ENCODE measurements at places on chromosomes 3 and 15. TPM values are rescaled to one million over a fixed set of nuclear protein-coding genes. Genes with fewer than 3 reads are reported as not detected.

AGTR1 gene
- total RNA-seq: not detected

PIF1 gene
- 50.0 TPM for total RNA-seq

EPHA6 gene
- not detected for total RNA-seq

PIGX gene
- 43.7 TPM for total RNA-seq

FGF7 gene
- total RNA-seq: not detected

CCDC12 gene
- total RNA-seq: 51.6 TPM

BOC gene
- 0.49 TPM for total RNA-seq

DNA sequence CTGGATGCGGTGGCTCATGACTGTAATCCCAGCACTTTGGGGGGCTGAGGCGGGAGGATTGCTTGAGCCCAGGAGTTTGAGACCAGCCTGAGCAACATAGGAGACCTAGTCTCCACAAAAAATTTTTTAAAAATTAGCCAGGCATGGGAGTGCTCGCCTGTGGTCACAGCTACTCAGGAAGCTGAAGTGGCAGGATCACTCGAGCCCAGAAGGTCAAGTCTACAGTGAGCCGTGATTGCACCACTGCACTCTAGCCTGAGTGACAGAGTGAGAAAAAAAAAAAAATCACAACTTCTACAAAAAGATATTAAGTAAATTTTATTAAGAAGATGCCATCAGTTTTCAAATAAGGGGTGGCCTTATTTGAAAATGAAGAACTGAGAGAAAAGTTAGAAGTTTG lies 11.9 kb upstream of the PLA2G4D start:
- H3K4me3 ChIP-seq: no peak overlapping the region
- peaks cover 7% of the 10 kb centered on the region for H3K4me1 ChIP-seq
- H3K27ac ChIP-seq: no peak overlapping the region
- no peak for DNase-seq
- H3K27me3 ChIP-seq: peaks cover 8% of the 10 kb centered on the region

DNA sequence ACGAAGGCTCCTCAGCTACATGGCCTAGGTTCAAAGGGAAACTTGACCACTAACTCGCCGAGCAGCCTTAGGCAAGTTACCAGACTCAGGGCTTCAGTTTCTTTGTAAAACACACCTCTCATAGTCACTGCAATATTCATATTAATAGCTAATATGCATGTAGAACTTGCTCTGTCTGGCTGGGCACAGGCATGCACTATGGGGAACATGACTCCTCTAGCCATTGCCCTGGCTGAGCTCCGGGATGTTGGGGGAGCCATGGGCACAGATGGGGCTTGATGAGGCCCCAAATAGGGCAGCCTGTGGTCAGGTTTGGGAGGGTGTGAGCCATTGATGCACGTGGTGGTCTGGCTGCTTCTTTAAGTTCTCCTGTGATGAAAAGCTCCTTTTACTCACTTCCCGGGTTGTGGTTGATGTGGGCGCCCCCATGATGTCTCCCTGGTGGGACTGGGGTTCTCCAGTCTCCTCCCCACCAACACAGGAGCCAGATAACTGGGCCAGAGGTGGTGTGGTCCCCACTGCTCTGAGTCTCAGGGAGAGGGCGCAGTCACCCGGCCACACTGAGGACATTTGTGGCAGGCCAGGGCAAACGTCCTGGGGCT lies 29.4 kb upstream of the DUSP7 start:
- peak overlapping the region; percentile 75 for H3K27ac ChIP-seq
- DNase-seq: peak; percentile 84
- peaks cover 28% of the 10 kb centered on the region for H3K4me1 ChIP-seq
- H3K36me3 ChIP-seq: no peaks in the 10 kb centered on the region

DNA sequence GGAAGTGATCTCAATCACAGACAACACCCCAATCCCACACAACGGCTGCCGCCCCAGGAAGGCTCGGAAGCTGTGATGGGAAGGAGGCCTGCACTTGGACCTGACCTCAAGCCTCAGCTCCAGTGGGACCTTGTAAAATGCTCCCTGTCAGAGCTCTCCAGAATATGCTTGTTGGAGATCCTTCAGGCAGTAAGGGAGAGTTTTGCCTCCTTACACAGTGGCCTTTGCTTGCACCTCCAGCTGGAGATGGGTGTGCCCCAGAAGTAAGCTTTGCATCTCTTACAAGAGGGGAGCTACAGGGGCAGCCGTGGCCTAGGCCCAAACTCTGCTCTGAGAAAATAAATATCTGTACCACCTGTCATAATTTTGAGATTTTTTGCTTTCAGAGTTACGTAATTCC lies 10.4 kb downstream of the MRPS11 start:
- H3K4me1 ChIP-seq: no peaks in the 10 kb centered on the region
- H3K4me3 ChIP-seq: no peak overlapping the region
- peaks cover 10% of the 10 kb centered on the region for H3K36me3 ChIP-seq
- no peaks in the 10 kb centered on the region for H3K27me3 ChIP-seq
- no peak for DNase-seq
- no peak overlapping the region for H3K27ac ChIP-seq

GRCh38 chr15:37204692-37205091 lies 104.3 kb upstream of the MEIS2 start:
- H3K27me3 ChIP-seq: no peaks in the 10 kb centered on the region
- H3K27ac ChIP-seq: no peak overlapping the region
- DNase-seq: no peak
- no peaks in the 10 kb centered on the region for H3K36me3 ChIP-seq
- no peaks in the 10 kb centered on the region for H3K4me1 ChIP-seq
- no peak overlapping the region for H3K4me3 ChIP-seq

DNA sequence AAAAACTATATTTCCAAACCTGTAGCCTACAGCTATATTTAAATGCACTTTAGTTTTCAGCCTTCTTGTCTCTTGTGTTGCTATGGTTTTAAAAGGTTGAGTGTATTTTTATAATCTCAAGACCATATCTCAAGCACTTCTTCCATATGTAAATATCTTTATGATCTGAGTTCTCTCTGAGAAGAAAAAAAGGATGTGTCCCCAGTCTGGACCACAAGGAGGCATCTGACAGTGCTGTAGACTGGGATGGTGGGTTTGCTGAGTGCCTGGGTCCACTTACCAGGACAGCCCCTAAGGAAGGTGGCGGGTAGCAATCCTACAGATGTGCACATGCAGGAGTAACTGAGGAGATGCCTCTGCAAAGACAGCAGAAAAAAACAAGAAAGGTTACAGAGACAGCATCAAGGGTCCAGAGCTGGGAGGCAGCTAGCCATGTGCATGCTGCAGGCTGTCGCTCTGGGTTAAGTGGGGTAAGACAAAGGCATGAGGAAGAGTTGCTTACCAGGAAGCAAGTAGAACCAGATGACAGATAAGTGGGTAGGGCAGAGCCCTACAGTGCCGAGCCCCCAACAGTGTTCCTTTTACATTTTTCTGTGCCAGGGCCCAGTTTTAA lies 70.6 kb upstream of the SNRK start:
- H3K4me3 ChIP-seq: no peak overlapping the region
- peaks cover 31% of the 10 kb centered on the region for H3K4me1 ChIP-seq
- no peak overlapping the region for H3K27ac ChIP-seq
- no peaks in the 10 kb centered on the region for H3K36me3 ChIP-seq
- H3K27me3 ChIP-seq: no peaks in the 10 kb centered on the region
- DNase-seq: no peak

- H3K4me1 ChIP-seq: peaks cover 5% of the 10 kb centered on the region
- H3K27ac ChIP-seq: no peak overlapping the region
- DNase-seq: no peak
- peaks cover 20% of the 10 kb centered on the region for H3K36me3 ChIP-seq
Observed at GRCh38 chr15:42313463-42313862, 40.2 kb upstream of the TMEM87A start.

GRCh38 chr3:147427746-147428145 lies 18.6 kb downstream of the ZIC1 start:
- no peaks in the 10 kb centered on the region for H3K36me3 ChIP-seq
- no peaks in the 10 kb centered on the region for H3K4me1 ChIP-seq
- no peak for DNase-seq
- H3K27ac ChIP-seq: no peak overlapping the region
- H3K27me3 ChIP-seq: peaks cover 24% of the 10 kb centered on the region

DNA sequence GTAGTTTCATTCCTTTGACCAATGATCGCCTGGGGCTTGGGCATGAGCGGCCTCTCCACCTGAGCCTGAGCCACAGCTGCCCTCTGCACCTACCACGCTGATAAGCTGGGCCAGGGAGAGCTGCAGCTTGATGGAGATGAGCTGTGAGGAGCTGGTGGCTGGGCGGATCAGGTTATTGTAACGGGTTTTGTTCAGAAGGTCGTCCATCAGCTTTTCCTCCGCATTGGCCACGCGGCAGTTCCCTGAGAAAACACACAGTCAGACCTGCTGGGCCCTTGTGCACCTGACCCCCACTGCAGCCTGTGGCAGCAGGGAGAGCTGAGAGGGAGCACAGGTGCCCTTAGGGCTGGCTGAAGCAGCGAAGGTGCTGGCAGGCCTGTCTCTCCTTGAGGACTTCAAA lies 5.7 kb downstream of the CHRNB4 start:
- no peak overlapping the region for H3K27ac ChIP-seq
- H3K4me3 ChIP-seq: no peak overlapping the region
- H3K36me3 ChIP-seq: no peaks in the 10 kb centered on the region
- H3K4me1 ChIP-seq: no peaks in the 10 kb centered on the region

DNA sequence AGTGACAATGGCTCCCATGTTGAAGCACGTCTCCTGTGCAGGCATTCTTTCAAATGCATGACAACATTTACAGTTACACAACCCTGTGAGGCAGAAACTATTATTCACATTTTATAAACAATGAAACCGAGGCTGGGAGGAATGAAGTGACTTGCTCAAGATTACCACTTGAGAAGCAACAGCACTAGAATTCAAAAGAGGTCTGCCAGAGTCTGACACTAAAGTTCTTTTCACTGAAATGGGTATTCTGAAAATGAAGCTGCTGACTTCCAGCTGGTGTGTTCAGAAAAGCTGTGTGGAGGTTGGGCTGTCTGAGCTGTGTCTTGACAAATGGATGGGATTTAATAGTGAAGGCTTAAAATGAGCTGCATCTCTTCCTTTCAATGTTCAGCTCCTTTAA lies 104.4 kb downstream of the THSD4 start:
- DNase-seq: no peak
- H3K27ac ChIP-seq: no peak overlapping the region
- H3K27me3 ChIP-seq: peaks cover 12% of the 10 kb centered on the region
- H3K4me1 ChIP-seq: no peaks in the 10 kb centered on the region

GRCh38 chr3:31615071-31615875 lies 82.5 kb downstream of the STT3B start:
- H3K36me3 ChIP-seq: peaks cover 41% of the 10 kb centered on the region
- H3K4me1 ChIP-seq: peaks cover 35% of the 10 kb centered on the region
- no peak for DNase-seq
- H3K27me3 ChIP-seq: no peaks in the 10 kb centered on the region

DNA sequence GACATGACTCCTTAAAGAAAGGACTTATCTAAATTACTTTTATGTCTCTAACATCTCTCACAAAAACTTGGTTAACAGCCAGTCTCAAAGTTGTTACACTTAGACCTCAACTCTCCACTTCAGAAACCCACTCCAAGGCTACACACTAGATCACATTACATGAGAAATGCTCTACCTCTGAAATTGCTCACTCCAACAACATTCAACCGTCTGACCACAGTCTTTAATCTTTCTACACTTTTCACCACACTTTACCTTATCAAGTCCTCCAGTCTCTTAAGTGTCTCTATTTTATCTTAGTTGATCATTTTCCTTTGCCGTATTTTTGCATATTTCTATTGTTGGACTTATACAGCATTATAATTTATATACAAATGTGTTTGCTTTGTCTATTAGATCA lies 5.8 kb downstream of the SLC12A6 start:
- peak overlapping the region; percentile 95 for H3K27ac ChIP-seq
- peak overlapping the region; percentile 52 for H3K4me3 ChIP-seq
- no peak for DNase-seq
- H3K36me3 ChIP-seq: peaks cover 11% of the 10 kb centered on the region
- no peaks in the 10 kb centered on the region for H3K27me3 ChIP-seq

DNA sequence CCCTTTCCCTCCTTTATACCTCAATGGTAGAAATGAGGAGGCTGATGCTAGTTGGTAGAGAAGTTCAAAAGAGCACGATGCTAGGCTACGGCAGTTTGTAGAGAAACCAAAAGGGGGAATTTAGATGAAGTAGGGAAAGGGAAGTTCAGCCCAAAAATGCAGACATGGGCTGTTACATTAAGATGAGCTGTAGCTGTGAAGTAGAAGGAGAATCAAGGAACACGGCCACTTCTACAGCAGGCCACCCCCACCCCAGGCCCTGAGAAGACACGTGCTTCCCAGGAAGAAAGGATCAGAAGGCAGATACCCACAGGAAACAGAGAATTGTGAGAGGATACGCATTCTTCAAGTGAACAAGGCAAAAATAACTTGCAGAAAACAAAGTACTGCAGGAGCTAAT lies 2.1 kb upstream of the PARP14 start:
- peak overlapping the region; percentile 2 for H3K27ac ChIP-seq
- H3K4me3 ChIP-seq: no peak overlapping the region
- peaks cover 10% of the 10 kb centered on the region for H3K36me3 ChIP-seq
- H3K27me3 ChIP-seq: no peaks in the 10 kb centered on the region
- DNase-seq: no peak
- H3K4me1 ChIP-seq: peaks cover 47% of the 10 kb centered on the region

DNA sequence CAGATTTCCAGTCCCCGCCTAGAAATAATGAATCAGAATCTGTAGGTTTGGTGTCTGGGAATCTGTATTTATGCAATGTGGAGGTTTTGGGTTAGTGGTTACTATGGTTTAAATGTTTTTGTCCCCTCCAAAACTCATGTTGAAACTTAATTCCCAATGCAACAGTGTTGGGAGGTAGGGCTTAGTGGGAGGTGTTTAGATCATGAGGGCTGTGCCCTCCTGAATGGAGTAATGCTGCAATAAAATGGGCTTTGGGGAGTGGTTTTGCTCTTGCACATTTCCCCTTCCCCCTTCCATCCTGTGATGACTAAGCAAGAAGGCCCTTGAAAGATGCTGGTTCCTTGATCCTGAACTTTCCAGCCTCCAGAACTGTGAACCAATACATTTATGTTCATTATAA lies 9.2 kb upstream of the RFC4 start:
- peaks cover 2% of the 10 kb centered on the region for H3K36me3 ChIP-seq
- H3K27ac ChIP-seq: no peak overlapping the region
- H3K4me3 ChIP-seq: no peak overlapping the region
- no peak for DNase-seq

DNA sequence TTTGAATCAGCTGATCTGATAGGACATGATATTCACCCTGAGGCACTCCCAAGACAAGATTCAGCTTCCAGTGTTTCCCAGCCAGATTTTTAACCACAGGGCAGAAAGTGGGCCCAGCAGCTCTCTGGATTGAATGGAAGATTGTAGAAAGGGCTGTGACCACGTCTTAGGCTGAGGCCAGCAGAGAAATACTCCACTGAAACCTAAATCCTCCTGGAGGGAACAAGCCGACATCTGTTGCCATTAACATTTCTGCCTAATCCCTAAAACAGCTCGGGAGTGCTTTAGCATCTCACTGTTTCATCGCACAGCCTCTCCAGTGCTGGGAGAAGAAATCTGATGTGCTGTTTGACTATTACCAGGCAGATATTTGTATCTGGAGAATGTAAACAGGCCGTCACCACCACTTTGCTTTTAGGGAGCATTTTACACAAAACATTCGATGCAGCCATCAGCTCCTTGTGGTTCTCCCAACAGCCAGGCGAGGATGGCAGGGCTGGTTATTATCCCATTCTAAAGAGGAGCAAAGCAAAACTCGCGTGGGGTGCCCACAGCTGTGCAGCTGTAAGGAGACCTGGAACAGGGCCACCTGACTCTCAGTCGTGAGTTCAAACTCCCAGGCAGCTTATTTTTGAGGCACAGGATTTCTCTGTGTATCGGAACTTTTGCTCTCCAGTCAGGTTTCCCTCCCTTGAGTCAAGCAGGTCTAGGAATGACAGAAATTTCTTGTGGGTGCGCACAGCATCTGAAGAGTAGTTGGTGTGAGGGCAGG lies 117.4 kb downstream of the LIPC start:
- no peak overlapping the region for H3K27ac ChIP-seq
- no peaks in the 10 kb centered on the region for H3K36me3 ChIP-seq
- no peak for DNase-seq
- H3K27me3 ChIP-seq: no peaks in the 10 kb centered on the region

Measured in activated CD8-positive, alpha-beta T cell treated with anti-CD3 and anti-CD28 coated beads for 36 hours (primary cell).